Stimulated activated CD4-positive, alpha-beta T cell treated with anti-CD3 and anti-CD28 coated beads, Interleukin-1b, Interleukin-23, amount 100 ng/mL, for 1 hour (primary cell): ENCODE measurements at places on chromosomes 5 and 9.

DNA sequence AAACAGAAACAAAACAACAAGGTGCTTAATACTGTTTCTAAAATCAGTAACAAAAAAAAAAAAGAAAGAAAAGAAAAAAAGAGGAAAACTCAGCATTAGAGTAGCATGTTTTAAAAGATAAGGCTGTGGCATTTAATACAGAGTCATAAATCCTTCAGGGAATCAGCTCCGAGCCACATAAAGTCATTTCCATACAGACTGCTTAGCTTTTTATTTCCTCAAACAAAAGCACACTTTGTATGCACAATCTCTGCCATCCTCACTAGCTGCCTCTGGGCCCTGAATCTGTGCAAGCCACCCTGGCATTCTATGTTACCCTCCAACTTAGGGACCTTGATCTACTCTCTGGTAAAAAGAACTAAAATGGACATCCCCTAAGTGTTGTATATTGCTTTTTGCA lies 87.6 kb downstream of the SEMA6A start:
- no peak for DNase-seq

GRCh38 chr5:168123631-168124528 lies 167.6 kb upstream of the WWC1 start:
- DNase-seq = no peak

DNA sequence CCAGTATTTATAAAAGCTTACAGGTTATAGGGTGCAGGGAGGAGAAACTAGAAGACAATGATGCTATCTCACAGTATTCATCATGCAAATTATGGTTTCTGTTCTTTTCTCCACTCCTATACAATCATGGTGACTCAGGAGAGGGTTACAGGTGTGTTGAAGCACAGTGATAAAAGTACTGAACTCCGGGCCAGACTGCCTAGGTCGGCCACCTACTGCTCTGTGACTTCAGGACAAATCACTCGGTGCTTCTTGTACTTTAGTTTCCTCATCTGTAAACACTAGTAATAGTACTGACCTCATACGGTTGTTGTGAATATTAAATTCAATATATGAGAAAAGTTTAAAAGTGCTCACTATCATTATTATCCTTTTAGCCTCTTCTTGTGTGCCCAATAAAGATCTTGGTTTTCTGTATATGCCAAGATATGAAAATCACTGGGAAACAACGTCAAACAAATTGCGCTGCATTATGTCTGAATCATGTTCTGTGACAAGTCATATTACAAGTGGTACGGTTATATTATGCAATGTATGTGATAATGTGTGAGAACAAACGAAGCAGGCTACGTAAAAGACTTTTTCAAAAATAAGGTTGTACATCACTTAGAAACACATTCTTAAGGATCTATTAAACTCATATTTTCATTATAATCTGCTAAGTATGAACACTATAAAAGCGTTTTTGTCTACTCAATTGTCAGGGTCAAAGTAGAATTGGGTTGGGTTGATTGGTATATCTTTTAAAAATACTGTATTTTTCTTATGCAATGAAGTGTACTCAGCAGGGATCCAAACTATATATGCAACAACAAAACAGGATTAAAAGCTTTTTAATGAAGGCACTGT lies 153.3 kb downstream of the EFNA5 start:
- no peak for DNase-seq

DNA sequence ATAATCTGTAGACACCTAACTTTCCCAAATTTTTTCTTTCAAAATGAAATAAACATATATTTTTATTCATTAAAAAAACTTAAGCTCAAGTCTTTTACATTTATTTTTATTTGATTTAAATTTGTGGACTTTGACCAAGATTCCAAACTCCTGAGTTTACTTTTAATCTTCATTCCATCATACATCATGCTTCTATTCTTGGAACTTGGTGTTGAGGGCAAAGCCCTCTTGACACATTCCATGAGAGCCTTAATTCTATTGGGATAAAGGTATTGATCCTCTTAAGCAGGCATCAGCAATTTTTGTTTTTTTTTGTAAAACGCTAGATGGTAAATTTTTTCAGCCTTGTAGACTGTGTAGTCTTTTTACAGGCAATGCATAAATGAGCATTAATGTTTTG lies 53.6 kb downstream of the FBXO4 start:
- no peak for DNase-seq

GRCh38 chr5:137201876-137202275 lies 297.2 kb downstream of the SPOCK1 start:
- DNase-seq = no peak

DNA sequence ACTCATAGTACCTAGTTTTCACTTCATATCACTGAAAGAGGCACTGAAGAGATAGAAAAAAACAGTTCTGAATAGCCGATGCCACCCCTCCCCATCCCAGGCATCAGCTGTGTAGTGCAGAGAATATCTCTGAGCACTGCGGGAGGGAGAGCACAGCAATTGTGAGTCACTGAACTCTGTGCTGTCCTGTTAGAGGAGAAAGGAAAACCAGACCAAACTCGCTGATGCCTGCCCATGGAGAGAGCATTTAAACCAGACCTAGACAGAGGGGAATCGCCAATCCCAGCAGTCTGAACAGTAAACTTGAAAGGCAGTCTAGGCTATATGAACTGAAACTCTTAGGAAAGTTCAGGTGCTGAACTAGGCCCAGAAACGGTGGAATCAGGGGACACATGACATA lies 120.1 kb upstream of the SLC30A5 start:
- no peak for DNase-seq

- DNase-seq = no peak
Measured at GRCh38 chr5:114176356-114176755, 185.5 kb upstream of the KCNN2 start.

- no peak for DNase-seq
Measured at GRCh38 chr5:132426525-132427138, 57.1 kb downstream of the SLC22A5 start.
